ENCODE measurements at places on chromosomes 3 and 15.

DNA sequence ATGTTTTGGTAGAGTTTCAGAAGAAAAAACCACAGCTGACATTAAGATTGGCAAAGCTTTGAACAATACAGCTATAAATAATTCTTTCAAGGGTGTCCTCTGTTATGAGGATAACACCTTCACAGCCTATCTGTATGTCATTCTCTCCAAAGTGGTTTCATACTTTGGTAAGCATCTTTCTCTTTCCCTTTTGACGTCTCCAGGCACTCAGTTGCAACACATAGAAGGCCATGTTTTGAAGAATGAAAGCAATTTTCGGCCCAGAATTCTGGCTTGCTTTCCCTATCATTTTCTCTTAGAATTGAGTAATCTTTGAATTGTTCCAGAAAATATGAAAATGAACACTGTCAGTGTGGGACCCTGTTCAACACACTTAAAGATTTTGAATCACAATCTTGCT lies 200.0 kb upstream of the CBLB start:
- no peak for DNase-seq

DNA sequence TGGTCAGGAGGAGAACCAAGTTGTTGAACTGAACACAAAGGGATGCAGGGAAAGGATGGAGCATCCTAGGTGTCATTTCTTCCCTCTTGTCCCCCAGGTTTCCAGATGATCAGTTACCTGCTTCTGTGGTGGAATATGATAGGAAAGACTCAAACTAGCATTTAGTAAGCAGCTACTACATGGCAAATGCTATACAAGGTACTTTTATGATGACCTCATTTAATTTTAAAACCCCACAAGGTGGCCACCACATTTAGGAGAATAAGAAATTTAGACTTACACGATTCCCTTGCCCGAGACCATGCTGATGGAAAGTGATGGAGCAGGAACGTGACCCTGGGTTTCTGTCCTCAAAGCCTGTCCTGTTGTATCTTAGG lies 40.9 kb downstream of the CCR4 start:
- DNase-seq, result no peak

DNA sequence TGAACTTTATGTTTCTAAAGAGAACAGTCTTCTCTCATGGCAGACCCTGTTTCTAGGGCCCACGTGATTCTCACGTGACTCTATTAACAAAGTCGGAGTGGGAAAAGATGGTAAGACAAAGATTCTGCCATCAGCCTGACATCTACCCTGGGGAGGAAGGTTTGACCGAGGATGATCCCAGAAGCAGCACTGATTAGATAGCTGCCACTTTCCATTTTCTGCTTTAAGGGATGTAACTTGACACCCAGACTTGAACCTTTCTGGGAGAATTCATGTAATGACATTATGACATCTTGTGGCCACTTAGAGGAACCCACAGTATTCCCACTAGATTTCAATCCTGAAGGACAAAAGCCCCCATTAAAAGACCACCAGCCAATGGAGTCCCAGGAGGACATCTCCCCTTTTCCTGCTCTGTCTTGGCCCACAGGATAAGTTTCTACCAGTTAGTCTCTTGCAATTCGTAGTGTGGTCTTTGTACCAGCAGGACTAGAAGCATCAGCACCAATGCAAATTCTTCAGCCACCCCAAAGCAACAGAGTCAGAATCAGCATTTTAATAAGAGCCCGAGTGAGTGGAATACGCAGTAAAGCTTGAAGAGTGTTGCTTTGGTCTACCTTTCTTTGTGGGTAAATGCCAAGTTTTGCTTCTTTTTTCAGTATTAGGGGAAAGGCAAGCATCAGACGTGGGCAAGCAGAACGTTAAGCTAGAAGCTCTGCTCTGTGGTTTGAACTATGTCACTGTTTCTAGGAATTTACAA lies 480.5 kb upstream of the PROK2 start:
- DNase-seq, result no peak

- no peak for DNase-seq
Observed at GRCh38 chr3:179932674-179933073, 104.1 kb downstream of the PEX5L start.

- DNase-seq, result no peak
Observed at GRCh38 chr3:75781079-75781745, 4.1 kb downstream of the ZNF717 start.

GRCh38 chr15:28114721-28115622 lies 15.9 kb upstream of the OCA2 start:
- DNase-seq, result no peak

- DNase-seq, result no peak
Observed at GRCh38 chr3:170848292-170848917, 21.6 kb downstream of the RPL22L1 start.

DNA sequence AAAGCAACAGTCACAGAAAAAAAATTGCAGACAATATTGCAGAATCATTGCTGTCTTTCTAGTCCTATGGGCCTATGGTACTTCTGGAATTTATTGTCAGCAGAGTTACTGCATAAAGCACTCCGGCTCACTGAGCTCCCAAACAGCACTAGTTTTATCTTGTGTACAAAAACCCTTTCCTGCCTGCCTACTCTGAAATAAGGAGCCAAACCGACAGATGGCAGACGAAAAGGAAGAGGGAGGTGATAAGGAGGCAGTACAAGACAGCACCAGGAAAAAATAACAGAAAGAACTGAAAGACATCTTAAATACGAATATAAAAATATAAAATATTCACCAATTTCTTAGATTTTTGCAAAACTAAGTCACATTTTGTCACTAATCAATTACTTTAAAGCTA lies 15.6 kb downstream of the HERC1 start:
- DNase-seq, result peak; percentile 33

- no peak for DNase-seq
Observed at GRCh38 chr15:91113030-91113429, 13.0 kb downstream of the SV2B start.

- DNase-seq, result no peak
Observed at GRCh38 chr3:173970281-173970680, 572.7 kb downstream of the NLGN1 start.

DNA sequence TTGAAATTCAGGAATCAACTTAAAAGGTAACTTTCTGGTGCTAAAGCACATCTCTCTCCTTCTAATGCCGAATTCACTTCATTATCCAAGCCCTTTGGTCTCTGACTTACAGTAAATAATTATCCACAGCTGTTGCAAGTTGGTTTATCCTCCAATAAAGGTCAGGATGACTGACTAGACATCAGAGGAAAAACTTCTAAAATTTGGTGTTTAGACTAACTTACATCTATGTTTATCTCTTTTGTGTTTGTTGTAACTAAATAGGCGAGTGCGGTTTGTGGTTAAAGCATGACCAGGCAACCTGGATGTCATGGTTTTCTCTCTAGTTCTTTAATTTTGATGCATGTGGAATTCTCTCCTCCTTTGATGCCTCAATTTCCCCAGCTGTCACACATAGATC lies 237.4 kb upstream of the LRTM1 start:
- DNase-seq, result no peak

DNA sequence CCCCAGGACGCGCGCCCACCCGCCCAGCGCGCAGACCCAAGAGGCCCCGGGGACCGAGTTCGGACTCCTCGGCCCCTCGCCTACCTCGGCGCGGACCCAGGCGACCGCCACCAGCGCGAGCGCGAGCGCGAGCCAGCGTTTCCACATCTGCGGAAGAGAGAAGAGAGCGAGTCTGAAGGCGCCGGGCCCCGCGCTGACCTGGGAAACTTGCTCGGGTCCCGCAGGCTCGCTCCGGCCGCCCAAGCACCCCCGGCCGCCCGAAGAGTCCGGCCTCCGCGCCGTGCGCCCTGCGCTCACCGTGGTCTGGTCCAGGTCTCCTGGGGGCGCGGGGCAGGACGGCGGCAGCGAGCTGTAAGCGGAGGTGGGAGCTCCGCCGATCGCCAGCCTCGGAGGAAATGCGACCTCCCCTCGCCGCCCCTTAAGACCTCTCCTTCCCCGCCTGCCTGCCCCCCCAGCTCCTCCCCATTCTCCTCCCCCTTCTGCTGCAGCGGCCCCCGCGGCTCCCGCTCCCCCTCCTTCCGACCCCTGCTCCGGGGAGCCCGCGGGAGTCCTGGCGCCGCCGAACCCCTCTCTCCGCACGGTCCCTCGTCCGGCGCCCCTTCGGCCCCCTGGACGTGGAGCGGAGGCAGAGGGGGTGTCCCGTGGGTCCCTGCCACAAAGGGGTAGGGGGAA lies at the start of gene FSTL1:
FSTL1 (minus strand) TSS at position 393 of the 672 bp plus-strand sequence; CDS start at position 147, 246 bp downstream.
- peak; percentile 69 for DNase-seq

DNA sequence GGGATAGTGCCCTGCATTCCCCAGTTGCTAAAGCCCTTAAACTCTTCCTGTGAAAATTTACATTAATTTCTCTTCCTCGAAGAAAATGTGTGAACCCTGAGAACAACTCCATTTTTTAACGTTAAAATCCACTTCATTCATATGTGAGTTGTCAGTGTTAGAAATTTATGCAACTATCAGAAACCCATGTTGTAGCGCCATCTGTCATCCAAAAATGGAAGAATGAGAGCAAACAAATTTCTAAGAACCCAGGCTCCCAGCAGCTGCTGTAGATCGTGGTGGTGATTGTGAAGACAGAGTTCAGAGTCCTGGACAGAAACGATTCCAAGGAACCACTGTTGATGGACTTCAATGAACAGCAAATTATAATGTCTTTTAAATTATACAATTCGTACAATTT lies 179.7 kb upstream of the NDN start:
- DNase-seq, result no peak

- DNase-seq, result no peak
Observed at GRCh38 chr15:26294059-26294689, 431.0 kb upstream of the ATP10A start.

GRCh38 chr3:126845920-126846715 lies 136.8 kb upstream of the PLXNA1 start:
- DNase-seq, result no peak

DNA sequence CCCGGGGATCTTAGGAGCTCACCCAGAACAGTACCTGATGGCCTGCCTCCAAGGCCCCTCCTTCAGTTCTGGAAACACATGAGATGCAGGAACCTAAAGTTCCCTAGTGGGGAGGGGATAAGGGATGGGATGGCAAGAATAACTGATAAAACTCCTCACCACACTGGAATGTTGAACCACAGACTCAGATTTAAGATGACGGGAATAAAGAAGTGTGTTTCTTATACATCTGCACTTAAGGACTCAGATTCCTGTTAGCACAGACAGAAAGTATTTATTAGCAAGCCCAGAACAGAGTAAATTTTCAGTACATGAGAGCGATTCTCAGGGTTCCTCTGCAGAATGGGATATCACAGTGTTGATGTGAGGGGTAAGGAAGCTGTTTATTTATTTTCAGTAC lies 245.2 kb downstream of the TLE3 start:
- DNase-seq, result no peak

GRCh38 chr3:10602769-10603768 lies 97.7 kb upstream of the ATP2B2 start:
- DNase-seq, result no peak

DNA sequence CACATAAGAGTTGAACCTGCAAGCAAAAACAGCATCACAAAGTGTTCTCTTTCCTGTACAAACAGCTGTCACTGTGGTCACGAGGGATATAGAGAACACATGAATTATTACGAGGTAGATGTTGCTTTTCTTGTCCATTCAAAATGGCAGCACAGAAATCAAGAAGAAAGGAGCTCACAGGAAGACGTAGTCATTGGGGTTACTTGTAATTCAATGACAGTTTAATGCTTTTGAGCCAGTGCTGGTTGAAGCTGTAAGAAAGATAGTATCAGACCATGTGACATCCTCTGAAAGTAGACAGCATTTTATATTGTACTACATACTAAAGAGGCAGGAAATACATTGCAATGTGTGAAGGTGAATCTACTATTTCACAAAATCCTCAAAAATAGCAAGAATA lies 140.4 kb downstream of the ABI3BP start:
- no peak for DNase-seq

- no peak for DNase-seq
Observed at GRCh38 chr3:86438544-86438943, 552.4 kb downstream of the VGLL3 start.

GRCh38 chr3:10379961-10380360 lies 59.0 kb upstream of the SEC13 start:
- DNase-seq, result no peak

- no peak for DNase-seq
Observed at GRCh38 chr3:63561879-63562278, 90.6 kb upstream of the SNTN start.

DNA sequence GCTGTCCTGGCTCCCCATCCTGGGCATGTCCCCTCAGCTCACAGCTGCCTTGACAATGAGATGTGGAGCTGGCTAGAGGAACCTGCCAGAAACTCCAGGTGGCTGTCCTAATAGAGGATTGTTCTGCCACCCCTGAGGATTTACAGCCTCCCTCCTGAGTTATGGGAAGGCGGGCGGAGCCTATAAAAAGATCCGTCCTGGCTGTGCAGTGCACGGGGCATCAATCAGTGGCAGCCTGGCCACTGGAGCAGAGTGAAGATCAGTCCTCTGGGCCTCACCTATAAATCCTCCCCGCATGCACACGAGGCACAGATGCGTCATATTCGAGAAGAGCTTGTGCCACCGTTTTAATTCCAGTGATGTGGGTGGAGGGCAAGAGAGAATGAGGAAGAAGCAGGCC lies 90.0 kb downstream of the MEGF11 start:
- no peak for DNase-seq

DNA sequence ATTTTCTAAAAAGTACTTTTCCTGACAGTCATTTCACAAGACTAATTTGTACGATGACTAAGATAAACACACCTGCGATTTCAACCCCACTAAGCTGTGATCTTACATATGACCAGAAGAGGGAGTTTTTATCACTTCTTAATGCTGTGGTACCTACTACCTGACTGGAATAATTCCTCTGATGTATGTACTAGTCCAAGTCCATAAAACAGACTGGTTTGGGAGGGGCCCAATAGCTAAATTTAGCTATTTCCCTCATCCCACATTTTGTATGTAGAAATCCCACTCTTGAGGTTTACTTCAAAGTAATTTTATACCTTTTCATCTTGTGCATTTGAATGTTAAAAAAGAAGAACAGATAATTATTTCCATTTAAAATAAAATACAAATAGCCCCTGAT lies 49.7 kb upstream of the SCAANT1 start:
- no peak for DNase-seq

GRCh38 chr15:35827141-35827540 lies 281.2 kb upstream of the DPH6 start:
- no peak for DNase-seq

DNA sequence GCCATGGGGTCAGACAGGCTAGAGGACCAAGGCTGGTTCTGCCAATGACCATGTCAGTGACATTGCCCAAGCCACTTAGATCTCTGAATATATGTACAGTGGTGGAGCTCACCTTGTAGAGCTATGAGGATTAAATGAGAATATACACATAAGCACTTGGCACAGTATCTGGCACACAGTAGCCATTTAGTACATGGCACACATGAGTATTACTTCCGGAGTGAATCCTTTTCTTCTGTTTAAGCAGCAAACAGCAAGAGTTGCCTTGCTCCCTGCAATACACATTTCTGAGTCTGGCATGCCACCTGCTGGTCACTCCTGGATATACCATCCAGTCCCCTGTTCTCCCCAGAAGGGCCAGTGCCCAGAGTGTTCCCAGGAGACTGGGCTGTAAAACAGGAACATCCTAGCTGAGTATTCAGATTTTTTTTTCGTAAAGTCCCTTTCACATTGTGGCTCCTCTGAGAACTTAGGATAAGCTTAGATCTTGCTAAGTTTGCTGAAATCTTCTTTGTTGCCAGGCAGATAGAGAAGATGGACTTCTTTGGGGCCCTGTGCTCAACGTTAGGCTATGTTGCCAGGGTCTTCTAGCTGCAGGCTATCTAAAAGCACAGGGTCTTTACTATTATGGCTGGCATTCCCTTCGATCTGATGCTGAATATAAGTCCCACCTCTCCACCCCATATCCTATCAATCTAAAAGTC lies 203.4 kb downstream of the ADAMTS9 start:
- DNase-seq, result peak; percentile 88

Data from endothelial cell (in vitro differentiated cells).